Activated CD8-positive, alpha-beta memory T cell treated with anti-CD3 and anti-CD28 coated beads, Interleukin-2, amount 50 U/mL, for 48 hours (primary cell): ENCODE measurements at places on chromosomes 7 and 10.

DNA sequence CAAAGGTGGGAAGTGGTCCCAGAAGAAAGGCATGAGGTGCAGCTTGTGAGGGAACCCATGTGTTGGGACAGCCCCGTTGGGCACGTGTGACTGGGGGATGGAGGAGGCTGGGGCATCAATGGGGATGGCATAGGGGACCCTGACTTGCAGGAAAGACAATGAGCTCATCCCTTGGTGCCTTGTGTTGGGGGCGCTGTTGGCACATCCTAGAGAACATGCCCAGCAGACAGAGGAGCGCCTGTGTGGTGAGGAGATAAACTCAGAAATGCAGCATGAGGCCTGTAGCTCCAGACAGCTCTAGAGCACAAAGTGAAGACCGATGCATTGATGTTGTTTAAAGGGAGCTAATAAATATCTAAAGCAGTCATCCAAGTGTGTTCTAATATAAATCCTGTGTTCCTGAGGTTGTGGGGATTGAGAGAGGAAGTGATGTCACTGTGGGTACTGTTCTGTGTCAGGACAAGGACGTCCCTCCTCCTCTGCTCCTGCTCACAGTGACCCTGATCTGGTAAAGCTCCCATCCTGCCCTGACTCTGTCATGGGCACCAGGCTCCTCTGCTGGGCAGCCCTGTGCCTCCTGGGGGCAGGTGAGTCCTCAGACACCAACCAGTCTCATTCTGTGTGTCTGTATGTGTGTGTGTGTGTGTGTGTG lies 126.1 kb upstream of the PRSS58 start:
- peak; percentile 61 for DNase-seq

DNA sequence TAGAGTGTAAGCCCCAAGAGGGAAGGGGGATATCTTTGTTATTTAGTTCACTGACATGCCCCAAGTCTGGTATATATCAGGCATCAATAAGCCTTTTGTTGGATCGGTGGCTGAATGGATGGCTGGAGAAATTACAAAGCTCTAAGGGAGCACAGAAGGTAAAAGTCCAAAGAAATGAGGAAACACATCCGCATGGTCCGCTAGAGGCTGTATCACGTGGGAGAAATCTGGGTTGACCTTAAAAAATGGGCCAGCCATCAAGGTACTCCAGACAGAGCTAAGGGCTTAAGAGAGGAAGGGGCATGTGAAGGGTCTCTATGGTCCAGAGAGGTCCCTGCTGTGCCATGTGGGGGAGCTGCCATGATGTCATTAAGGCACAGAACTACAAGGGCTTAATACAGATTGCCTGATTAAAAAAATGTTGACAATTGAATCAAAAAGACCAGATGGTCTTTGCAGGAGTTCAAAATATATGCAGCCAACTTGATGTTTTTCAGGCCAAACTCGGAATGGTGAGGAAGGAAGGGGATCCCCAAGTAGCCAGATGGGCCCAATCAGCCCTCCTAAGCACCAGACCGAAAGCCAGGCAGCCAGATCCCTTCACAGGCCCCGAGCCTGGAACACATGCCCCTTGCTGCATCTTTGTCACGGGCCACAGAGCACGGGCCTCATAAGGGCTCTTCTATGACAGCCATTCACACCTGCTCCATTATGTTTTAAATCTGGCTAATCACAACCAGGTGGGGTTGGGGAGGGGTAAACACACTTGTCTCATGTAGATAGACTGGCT lies 31.9 kb downstream of the SCRN1 start:
- no peak for DNase-seq

GRCh38 chr10:42596196-42596595 lies 42.2 kb downstream of the ZNF33B start:
- DNase-seq = no peak

DNA sequence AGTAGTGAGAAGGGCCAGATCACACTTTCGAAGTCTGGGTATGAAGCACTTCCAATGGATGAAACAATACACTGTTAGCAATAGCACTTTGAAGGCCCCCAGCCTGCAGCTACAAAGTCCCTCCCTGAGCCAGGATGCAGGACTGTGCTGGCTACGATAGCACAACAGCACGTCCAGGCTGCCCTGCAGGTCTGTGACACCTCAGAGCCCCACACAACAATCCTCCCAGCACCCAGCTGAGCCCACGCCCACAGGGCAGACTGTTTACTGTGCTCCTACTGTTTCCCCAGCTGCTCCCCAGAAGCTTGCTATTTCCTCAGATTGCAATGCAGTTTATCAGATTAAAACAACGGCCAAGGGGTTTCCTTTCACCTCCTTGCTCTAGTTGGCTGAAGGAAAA lies 71.4 kb downstream of the HTR5A start:
- no peak for DNase-seq

- DNase-seq = no peak
Observed at GRCh38 chr7:151373599-151373998, 32.0 kb downstream of the NUB1 start.

DNA sequence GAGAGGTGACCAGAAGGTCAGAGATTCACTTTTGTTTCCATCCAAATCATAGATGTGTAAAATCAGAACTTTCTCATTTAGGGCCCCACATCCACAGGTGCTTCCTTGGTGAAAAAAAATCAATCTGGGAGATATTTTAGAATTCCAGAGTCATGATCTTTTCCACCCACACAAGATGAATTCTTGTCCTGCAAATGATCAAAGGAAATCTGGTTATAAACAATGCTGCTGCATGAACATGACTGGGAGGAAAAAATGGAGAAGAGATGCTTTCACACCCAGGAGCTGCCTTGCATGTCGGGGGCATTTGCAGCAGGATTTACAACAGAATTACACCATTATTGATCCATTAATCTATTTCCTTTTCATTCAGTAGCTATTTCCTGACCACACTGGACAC lies 106.5 kb upstream of the TMEM72 start:
- no peak for DNase-seq

- DNase-seq = no peak
Observed at GRCh38 chr7:111104710-111105109, 13.8 kb downstream of the LRRN3 start.

- DNase-seq = no peak
Observed at GRCh38 chr7:72754312-72754711, 73.7 kb downstream of the TYW1B start.

DNA sequence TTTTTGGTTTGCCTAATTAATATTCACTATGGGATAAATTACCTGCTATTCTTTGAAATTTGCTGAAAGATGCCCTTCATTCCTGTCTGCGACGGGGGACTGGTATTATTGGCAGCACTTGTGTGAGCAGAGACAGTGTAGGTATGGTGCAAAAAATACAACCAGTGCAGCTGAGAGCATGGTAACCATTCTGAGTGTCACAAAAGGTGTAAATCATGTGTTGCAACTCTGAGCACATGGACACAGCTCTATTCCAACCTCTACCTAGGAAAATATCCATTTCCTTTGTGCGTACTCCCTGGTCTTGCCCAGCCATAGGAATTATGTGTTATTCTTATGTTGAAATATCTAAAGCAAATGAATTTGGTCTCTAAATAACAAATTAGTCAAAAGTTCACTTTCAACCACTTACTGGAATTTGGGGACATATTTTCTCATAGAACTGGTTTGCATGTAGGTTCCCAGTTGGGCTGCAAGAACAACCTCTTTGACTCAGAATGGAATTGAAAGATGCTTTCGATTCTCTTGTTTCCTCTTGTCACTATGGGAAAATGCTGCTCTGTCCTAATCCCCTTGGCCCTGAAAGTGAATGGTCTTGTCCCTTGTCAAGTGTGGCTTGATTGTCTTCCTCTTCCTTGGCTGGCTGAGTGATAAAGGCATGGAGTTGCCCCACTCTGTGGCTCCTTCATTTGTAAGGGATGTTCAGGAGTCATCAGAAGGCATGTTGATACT lies 57.0 kb downstream of the CELF2 start:
- DNase-seq = no peak

DNA sequence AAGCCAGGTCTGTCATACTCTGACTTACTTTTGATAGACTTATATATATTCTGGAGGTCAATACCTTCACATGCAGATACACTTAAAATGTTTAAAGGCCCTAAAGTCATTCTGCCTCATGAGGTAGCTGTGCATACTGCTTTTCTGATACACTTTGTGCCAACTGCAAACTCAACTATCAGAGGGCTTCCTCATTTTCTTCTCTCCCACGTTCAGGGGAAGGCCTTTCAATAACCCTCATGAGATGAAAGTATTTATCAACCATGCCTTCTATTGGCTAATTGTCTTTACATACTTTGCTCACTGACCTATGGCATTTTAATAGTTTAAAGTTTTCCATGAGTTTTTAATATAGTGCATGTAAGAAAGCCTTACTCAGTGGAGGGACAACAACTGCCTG lies 112.7 kb upstream of the AMPH start:
- DNase-seq = no peak

- DNase-seq = peak; percentile 87
Observed at GRCh38 chr10:43407148-43407575, 1.8 kb downstream of the HNRNPF start.

DNA sequence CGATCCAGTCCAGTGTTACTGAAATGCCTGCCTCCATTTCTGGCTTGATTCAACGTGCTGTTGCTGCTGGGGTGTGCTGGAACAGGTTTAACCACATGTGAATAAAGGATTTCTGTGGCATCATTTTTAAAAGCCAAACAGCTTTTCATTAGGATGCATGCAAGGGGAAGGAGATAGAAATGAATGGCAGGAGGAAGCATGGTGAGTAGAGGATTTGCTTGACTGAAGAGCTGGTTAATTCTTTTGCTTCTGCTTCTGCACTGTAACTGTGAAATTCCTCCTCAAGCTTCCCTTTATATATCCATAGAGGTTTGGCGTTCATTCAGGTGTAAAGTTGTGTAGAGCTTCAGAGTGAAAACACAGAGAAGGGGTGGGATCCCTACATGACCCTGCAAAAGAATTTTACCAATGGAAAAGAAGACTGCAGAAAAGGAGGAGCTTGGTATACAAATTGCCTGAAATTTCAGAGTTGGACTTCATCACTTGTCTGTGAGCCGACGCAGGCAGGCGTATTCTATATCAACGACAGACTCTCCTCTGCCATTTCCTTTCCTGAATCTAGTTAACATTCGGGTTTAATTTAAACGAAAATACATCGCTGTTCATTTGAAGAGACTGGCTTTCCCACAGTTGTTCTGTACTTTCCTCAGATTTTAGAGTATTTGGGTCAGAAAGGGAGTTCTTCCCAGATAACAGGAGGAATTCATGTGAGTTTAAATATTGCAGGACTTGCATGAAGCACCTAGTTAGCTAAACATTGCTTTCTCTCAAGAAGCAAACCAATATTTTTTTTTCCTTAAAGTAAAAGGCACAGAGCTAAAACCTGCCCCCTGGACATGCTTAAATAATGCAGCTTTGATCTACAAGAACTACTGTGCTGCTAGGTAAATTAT lies at the start of gene SOSTDC1:
SOSTDC1 (minus strand) TSS at position 270 of the 893 bp plus-strand sequence; CDS start at position 200, 70 bp downstream.
- no peak for DNase-seq

DNA sequence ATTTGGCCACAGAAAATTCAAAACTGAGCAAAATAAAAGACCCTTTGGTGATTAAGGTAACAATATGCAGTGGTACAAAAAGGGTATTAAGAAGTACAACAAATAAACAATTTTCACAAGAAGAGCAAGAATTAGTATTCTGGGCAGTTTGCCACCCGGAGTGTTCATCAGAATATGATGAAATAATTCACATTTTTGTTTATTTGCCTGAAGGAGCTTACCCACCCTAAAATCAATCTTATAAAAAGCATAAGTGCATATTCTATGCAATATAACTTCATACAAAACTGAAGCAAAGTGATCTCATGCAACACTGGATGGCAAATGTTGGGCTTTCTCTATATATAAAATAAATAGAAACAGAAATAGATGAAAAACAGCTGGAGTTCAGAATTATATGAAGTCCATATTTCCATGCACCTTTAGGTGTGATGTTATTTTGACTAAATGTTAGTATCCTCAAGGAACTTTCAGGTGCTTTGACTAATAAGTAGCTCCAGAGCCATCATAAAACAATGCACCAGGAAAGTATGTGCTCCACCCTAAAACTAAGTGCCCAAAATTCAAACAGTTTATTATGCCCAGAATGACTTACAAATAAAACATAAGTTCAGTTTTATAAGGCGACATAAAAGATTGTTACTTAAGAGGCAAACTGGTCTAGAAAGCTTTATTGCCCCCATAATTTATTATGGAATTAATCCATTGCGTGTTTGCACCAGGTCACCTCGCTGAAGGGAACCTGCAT lies 474.3 kb downstream of the SEMA3D start:
- DNase-seq = no peak
